Parietal lobe (tissue), 2 donors: ENCODE measurements at places on chromosomes 12 and 14. TPM values are rescaled to one million over a fixed set of nuclear protein-coding genes. Genes with fewer than 3 reads are reported as not detected.

Gene SOAT2
- total RNA-seq: not detected

Gene BEST3
- 6.6 TPM for total RNA-seq

Gene FOXA1
- not detected for total RNA-seq

Gene UBE2N
- total RNA-seq: 139 TPM

Gene TDG
- 62.6 TPM for total RNA-seq

Gene SCARB1
- 17.5 TPM for total RNA-seq

Gene HPD
- not detected for total RNA-seq

Gene DACT1
- 269 TPM for total RNA-seq

Gene SMCO2
- total RNA-seq: 2.2 TPM
